ENCODE measurements at places on chromosomes 7 and 10.

DNA sequence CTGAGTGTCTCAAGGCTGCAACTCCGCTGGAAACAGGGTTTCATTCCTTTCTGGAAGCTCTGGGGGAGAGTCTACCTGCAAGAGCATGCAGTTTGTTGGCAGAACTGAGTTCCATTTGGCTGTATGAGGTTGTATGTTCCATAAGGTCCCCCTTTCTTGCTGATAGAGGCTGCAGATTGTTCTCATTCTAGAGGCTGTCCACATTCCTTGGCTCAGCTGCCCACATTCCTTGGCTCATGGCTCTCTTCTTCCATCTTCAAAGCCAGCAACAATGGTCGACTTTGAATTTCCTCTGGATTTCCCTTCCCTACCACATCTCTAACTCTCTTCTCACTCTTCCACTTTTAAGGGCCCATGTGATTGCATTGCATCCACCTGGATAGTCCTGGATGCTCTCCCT, 147.3 kb upstream of the CDCA7L start:
- DNase-seq: no peak

DNA sequence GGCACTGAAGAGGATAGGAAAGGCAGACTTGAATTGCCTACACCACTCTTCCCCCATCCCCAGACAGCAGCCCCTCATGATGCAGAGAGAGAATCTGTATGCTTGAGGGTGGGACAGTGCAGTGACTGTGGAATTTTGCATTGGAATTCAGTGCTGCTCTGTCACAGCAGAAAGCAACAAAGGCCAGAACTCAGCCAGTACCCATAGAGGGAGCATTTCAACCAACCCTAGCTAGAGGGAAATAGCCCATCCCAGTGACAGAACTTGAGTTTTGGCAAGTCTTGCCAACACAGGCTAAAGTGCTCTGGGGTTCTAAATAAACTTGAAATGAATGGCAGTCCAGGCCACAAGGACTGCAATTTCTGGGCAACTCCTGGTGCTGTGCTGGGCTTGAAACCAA, 80.4 kb downstream of the TES start:
- DNase-seq: no peak

DNA sequence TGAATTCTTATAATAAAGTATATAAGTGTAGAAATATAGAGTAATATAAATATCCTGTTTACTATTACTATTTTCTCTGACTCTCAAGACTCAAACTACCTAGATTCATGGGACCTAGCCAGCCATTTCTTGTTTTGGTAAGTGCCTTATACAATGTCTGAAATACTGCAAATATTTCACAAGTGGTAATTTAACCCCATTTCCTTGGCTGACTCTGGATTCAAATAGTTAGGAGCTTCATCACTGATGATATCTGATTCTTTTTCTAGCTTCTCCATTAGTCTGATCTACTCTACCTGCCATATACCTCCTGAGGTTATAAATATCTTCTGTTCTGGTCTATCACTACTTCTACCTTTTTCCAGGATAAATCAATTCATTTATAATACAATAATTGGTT, 6.4 kb upstream of the RALA start:
- no peak for DNase-seq

DNA sequence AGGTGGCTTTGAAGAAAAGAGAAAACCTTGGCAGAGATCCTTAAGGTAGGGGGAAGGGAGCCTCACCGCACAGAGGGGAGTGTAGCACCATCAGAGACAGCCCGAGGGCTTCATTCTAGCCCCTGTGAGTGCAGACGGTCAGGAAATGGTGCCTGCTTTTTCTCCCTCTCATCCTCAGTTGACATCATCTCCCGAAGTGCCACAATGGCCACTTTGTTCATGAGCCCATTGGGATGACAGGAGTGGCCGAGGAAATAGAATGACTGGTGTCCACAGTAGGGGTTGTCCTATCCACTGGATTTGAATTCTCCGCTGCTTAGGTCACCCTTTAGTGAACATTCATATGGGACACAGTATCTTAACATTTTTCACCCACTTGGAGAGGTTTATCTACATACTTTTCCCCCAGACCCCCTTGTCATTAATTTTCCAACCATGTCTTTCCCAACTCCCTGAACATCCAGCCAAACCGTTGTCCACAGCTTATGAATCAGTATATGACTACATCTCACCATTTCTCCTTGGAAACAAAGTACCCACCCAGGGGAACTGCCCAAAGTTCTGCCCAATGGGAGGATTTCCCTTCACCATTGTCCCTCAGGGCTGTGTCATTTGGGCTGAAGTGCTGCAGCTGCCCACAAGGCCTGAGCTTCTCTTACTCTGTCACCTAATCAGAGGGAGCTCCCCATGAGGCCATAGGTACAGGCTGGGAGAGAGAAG, 108.8 kb downstream of the ADCY1 start:
- DNase-seq: no peak

- DNase-seq: no peak
Observed at GRCh38 chr7:85025312-85025756, 161.5 kb downstream of the SEMA3D start.

- DNase-seq: no peak
Observed at GRCh38 chr7:45066409-45066808, 22.4 kb downstream of the NACAD start.

GRCh38 chr7:138370956-138371355, 89.1 kb upstream of the TRIM24 start:
- no peak for DNase-seq

- DNase-seq: no peak
Observed at GRCh38 chr7:141251957-141252356, 178.1 kb downstream of the TMEM178B start.

DNA sequence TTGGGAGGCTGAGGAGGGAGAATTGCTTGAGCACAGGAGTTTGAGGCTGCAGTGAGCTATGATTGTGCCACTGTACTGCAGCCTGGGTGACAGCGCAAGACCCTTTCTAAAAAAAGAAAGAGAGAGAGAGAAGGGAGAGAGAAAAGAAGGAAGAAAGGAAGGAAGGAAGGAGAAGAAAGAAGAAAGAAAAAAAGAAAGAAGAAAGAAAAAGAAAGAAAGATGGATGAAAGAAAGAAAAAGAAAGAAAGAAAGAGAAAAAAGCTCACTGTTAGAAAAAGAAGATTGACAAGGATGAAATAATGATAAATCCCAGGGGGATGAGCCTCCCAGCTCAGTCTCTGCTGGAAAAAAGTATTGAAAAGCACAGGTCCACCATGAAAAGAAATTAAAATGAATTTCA, 22.8 kb upstream of the CARD11 start:
- DNase-seq: no peak

DNA sequence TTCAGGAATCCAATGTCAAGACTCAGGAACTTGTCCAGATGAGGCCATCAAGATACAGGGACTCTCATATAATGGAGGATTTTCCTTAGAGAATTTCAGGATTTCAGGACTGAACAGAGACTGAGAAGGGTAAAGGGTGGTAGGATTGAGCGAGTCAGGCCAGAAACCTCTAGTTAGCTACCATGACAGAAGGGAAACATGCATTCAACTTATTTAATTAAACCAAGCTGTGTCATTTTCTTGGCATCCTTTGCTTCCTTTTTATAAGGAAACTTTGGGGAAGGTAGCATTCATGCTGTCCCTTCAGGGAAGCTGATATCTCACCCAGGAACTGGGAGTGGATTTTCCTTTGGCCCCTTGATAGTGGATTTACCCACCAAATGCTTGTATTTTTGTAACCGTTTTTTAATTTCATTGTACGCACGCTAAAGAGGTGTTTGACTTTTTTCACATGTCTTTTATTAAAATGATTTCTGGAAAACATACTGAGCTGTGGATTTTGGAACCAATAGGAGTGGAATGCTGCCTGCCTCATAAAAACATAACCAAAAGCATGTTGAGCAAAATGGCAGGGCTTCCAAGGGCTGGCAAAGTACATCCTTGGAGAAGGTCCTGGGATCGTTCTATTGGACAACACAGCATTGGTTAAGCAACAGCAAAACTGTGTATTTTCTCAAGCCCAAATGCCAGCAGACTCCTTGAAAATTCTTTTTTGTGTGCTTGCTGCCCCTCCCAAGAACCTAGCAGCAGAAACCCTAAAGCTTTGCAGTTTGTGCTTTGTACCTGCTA, 104.5 kb downstream of the CXCL12 start:
- no peak for DNase-seq

GRCh38 chr7:88183051-88183450, 36.8 kb downstream of the SRI start:
- DNase-seq: no peak

- DNase-seq: no peak
Observed at GRCh38 chr10:60704471-60704870, 73.8 kb upstream of the CDK1 start.

DNA sequence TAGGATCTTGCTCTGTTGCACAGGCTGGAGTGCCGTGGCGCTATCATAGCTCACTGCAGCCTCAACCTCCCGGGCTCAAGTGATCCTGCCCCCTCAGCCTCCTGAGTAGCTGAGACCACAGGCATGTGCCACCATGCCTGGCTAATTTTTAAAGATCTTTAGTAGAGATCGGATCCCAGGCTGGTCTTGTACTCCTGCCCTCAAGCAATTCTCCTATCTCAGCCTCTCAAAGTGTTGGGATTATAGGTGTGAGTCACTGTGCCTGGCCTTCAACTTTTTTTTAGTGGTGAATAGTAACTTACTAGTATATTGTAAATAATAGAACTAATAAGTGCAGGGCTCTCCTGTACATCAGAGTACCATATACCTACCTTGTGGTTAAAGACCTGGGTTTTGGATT, 52.1 kb upstream of the LMTK2 start:
- DNase-seq: no peak

DNA sequence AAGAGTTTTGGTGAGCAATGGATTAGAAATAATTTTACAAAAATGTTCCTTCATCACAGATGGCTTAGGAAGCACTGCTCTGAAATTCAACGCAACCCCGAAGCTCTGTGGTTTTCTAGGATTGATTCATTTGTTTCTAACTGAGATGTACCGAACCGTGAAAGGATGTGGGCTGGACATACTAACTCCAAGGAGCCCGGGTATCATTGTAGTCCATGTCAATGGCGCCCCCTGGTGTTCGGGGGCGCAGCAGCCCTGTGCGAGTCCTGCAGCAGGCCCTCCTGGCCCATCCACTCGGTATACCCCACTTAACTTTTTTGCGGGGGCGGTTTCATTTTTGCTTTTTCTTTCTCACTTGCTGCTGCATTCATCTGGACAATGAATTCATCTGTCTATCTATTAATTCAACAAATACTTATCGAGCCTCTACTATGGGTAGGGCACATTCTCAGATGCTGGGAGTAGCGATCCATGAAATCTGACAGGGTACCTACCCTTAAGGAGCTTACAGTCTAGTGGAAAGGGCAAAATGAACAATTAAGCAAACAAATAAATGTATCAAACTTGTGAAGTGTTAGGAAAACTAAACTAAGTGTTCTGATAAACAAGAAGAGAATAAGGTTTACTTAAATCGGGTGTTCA, 25.2 kb upstream of the ITPRID1 start:
- DNase-seq: no peak

DNA sequence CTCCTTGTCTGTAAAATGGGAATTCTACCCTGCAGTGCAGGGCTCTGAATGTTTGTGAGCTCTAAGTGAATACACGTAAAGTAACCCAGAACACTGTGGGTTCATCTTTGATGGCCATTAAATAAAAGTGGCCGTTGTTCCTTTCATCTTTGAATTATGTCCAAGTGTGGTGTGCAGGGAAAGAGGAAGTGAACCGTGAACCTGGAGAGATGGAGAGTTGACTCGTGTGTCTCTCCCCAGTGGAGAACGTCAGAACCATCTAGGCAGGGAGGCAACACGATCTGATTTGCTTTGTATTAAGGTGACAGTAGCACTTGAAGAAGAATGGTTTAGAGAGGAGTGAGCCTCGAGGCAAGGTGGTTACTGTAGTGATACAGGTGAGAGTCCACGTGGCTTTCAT, 93.5 kb upstream of the GJD4 start:
- no peak for DNase-seq

- no peak for DNase-seq
Observed at GRCh38 chr7:137996386-137996851, 5.5 kb downstream of the CREB3L2 start.

- no peak for DNase-seq
Observed at GRCh38 chr10:17497446-17498030, 43.1 kb upstream of the ST8SIA6 start.

DNA sequence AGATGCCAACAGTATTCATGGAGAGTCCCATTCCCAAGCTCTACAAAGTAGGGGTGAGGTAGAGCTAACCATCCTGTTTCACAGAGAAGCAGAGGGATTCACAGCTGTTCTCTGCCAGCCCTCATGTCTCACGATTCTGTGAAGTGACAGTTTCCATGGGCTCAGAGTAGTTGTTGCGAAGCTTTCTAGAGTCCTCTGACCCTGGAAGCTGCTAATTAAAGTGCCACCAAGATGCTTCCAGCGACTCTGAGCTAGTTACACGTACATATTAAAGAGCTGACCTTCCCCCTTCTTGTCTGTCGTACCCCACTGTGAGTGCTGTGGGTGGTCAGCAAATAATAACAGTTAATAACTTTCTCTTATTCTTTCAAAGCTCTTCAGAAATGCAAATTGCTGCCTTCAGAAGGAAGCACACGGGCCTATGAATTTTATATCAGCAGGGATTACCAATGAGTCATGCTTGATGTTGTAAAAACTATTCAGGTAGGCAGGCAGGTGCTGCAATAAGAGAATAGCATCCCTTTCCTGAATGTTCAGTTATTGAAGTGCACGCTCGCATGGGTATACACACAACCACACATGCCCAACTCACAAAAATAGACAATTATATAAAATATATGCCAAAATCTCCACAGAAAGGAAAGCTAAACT, 34.1 kb downstream of the DNAJB9 start:
- DNase-seq: no peak

DNA sequence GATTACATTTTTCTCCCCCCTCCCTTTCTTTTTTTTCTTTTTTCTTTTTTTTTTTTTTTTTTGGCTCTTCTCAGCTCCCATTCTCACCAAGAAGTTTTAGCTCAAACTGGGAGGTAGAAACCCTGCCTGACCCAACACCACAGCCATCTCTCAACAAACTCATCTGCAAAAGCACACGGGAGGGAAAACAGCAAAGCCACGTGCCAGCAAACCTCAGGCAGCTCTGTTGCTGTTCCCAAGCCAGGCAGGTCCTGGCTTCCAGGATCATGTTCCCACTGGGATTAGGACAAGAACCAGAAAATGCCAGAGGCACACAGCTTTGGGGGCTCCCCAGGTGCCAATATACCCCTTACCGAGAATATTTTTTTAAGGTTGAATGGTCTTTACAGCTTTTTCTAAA, 56.7 kb downstream of the ITIH5 start:
- DNase-seq: no peak

- no peak for DNase-seq
Observed at GRCh38 chr10:98463976-98464754, 17.4 kb upstream of the HPS1 start.

- peak; percentile 23 for DNase-seq
Observed at GRCh38 chr7:151087245-151088018, 1.2 kb downstream of the AGAP3 start.

Measured in activated naive CD4-positive, alpha-beta T cell treated with Interleukin-2 at 50 U/mL for 16 hours (primary cell).